ENCODE measurements at places on chromosomes 2 and 18. TPM values are rescaled to one million over a fixed set of nuclear protein-coding genes. Genes with fewer than 3 reads are reported as not detected.

ADD2 gene
- total RNA-seq = not detected

IRS1 gene
- total RNA-seq = 24.5 TPM

HOXD13 gene
- not detected for total RNA-seq

PLCL1 gene
- total RNA-seq = 4.3 TPM

TIGD1 gene
- total RNA-seq = 2.2 TPM

BBS5 gene
- 6.1 TPM for total RNA-seq

FLACC1 gene
- 1.3 TPM for total RNA-seq

EPHA4 gene
- 27.3 TPM for total RNA-seq

PCARE gene
- not detected for total RNA-seq

VPS54 gene
- total RNA-seq = 21.8 TPM

Data from smooth muscle cell of the pulmonary artery (primary cell).